Renal cortical epithelial cell (primary cell): ENCODE measurements at places on chromosomes 7 and 10.

DNA sequence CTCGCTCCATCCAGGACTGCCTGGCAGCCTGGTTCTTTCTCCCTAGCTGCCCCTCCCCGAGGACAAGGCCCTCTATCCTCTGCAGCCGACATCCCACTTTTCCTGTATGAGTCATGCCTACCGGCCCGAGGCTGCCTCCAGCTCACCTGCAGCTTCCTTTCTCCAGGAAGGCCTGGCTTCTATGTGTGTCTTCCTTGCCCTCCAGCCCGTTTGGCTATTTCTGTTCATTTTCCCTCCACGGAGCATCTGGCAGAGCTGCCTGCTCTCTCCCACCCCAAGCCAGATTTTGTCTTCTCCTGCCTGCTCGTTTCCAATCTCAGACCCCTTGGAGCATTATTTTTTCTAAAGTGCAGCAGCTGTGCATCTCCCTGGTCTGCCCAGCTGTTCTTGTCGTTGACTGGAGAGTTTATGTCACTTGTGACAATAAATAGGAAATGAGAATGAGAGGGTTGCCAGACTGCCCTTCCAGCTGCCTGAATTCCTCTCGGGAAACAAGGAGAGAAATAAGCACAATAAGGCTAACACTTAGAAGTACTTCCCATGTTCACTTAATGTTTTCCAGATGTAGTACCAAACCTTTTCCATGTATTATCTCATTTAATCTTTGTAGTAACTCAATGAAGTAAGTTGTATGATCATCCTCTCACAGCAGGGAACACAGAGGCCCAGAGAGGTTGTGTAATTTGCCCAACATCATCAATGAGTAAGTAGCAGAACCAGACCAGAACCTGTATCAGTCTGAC is 19.7 kb downstream of the UBTD1 start:
- DNase-seq = peak; percentile 47

DNA sequence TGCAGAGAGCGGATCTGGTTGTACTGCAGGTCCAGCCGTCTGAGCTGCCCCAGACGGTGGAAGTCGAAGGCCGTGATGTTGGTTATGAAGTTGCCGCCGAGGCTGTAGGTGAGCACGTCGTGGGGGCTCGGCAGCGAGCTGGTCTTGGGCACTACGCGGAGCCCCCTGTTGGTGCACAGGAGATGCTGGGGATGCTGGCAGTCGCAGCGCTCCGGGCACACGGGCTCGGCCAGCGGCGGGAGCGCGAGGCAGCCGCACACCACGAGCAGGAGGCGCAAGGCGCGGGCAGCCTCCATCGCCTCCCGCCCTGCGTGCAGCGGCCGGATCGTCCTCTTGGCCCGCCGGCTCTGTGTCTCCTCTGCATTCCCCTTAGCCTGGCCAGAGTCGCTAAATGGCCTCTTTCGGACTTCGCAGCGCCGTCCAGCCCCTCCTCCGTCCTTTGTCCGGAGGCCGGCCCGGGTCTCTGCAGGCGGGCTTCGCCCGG is 337 bp downstream of the TRIL start:
- no peak for DNase-seq

DNA sequence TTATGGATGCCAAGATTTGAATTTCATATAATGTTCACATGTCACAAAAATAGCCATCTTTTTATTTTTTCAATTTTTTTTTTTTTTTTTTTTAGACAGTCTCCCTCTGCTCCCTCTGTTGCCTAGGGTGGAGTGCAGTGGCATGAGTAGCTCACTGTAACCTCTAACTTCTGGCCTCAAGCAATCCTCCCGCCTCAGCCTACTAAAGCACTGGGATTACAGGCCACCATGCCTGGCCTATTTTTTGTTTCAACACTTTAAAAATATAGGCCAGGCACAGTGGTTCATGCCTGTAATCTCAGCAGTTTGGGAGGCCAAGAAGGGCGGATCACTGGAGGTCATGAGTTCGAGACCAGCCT is 246.3 kb downstream of the SKIDA1 start:
- no peak for DNase-seq

GRCh38 chr7:33079763-33080690 is 17.5 kb upstream of the NT5C3A start:
- no peak for DNase-seq

DNA sequence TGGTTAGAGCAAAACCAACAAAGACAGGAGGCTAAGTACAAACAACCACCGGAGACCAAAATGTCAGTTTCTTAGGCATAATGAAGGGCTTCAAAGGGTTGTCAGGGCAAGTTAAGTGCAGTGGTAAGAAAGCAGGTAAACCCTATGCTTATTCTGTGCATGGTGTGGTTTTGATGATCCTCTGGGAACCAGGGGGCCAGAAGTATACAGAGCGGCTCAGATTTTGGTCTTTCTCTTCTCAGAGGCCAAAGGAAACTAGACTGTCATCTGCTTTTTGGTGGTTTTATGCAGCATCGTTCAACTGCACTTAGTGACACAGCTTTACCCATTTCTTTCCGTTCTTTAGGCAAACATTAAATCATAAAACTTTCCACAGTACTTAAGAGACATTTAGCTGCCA is 332.7 kb upstream of the CELF2 start:
- DNase-seq = no peak
